ENCODE measurements at places on chromosomes 13 and 19.
A peak's percentile ranks its signal among the peaks of the same experiment; 100 is the strongest.

DNA sequence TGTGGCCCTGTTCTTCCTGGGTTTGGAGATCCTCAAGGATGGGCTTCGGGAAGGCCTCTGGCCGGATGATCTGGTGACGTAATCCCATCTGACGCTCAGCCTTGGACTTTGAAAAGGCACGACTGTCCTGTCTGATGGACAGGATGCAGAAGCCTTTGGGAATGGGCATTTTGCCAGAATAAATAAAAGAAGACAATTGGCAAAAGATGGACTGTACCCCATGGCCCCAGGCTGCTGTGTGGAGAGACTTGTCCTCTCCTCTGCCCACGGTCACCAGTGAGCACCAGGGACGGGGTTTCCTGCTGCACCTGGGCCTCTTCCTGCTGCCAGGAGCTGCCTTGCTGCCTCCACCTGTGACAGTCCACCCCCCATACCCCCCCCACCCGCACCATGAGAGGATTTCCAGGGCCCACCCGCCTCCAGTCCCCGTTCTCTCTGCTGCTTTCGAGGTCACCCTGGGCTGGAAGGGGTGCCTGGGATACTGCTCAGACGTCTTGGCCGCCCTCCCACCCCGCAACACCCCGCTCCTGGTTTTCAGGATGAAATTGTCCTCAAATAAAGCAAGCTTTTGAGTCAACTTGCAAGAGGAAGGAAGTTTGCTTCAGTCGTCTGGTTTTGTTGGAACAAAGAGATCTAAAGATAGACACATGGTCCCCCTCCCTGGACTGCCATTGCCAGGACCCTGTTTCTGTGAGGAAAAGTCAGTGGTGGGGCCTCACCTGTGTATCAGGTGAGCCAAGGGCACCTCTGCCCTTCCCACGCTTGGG lies 40.9 kb downstream of the MCF2L start:
- DNase-seq, result no peak

DNA sequence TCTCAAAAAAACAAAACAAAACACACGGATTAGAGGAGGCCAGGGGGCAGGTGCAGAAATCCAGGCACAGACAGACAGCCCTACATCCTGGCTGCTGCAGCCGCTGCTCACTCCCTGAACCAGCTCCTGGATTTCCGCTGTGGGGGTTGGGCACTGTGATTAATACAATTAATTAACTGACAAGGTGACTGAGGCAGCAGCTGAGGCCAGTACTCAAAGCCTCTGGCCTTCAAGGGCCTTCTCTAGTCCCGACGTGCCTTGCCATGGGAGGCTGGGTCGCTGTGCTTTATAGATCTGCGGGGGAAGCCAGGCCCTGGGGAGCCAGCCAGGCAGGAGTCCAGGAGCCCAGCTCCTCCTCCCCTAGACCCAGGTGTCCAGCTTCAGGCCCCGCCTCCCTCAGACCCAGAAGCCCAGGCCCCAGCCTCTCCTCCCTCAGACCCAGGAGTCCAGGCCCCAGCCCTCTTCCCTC lies 4.6 kb downstream of the NECTIN2 start:
- DNase-seq, result no peak

DNA sequence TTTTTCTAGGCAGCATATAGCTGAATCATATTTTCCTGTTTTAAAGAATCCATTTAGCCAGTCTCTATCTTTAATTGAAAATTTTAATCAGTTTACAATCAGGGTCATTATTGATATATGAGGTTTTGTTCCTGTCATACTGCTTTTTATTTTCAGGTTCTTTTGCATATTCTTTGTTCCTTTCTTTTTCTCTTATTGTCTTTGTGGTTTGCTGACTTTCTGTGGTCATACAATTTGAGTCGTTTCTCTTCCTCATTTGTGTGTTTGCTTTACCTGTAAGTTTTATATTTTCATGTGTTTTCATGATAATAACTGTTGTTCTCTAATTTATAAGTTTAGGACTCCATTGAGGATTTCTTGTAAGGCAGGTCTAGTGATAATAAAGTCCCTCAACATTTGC lies 812.6 kb downstream of the DACH1 start:
- DNase-seq, result no peak

GRCh38 chr19:32997716-32998355 lies 25.8 kb downstream of the FAAP24 start:
- DNase-seq, result no peak

DNA sequence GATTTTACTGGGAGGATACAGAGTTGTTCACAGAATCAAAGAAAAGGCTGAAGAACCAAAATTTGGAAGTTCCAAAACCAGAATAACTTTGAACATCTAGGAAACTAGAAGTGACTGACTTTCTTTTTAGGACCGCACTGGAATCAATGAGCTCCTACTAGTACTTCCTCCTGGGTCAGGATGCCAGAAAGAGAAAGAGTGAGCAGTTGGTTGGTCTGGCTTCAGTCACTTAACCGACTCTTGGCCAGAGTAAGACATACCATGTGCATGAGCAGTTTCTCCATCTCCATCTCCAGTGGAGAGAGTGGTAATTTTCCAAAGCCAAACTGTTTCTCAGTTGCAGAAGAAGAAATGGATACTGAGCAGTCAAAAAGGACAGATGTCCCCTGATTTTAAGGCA lies 27.1 kb upstream of the MTUS2 start:
- no peak for DNase-seq

- no peak for DNase-seq
These were observed 5.1 kb downstream of the USE1 start for GRCh38 chr19:17220207-17220758.

DNA sequence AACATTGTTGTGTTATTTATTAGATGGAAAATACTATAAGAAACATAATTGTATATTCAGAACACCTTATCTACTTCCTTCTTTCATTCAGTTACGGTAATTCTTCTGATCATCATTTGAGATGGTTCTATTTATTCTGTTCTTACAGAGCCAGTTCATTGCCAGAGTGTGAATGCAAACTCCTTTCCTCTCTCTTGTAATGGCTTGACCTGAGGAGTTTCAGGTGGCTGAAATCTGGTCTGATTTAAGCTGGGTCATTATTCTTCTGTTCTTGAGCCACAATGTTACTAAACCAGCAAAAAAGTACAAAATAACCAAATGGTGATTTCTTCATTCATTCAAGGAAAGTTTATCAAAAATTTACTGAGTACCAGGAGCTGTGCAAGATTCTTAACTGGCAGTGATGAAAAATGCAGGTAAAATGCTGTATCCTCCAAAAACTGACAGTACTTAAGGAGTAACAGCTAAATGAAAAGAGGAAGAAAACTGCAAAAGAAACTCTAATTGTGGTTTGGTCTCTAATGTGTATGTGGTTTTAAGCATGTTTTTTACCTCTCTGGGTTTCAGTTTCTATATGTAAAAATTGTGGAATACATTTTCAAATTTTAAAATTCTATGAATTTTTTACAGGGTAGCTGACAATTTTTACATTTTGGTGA lies 182.4 kb upstream of the UFM1 start:
- no peak for DNase-seq

DNA sequence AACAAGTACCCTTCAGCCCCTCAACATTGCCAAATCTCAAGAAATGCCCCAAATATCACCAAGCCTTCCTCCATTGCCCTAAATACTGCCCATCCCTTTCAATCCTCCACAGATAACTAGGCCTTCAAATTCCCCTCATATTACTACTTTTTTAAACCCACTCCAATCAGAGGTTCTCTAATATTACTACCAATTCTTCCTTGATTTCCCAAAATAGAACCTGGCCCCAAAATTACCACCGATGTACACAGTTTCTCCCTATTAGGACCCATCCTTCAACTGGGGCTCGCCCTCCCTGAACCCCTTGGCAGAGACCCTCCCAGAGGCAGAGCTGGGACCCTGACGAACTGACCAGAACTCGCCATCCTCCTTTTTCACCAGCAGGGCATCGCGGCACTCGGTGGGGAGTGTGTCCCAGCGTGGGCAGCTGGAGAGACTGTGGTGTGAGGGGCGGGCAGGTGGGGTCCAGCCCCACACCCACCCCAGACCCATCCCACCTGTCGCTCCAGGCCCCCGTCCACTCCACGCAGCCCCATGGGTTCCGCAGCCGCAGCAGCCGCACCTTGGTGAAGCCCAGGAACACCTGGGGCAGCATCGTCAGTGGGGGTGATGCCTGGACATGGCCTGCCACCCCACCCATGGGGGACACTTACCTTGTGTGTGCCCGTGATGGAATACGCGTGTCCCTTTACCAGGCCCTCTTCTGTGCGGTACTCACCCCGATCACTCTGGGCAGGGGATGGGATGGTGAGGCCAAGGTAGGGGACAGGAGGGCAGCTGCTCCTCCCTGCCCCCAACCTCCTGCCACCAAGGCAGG lies 6.1 kb downstream of the CAPN12 start:
- DNase-seq, result no peak

DNA sequence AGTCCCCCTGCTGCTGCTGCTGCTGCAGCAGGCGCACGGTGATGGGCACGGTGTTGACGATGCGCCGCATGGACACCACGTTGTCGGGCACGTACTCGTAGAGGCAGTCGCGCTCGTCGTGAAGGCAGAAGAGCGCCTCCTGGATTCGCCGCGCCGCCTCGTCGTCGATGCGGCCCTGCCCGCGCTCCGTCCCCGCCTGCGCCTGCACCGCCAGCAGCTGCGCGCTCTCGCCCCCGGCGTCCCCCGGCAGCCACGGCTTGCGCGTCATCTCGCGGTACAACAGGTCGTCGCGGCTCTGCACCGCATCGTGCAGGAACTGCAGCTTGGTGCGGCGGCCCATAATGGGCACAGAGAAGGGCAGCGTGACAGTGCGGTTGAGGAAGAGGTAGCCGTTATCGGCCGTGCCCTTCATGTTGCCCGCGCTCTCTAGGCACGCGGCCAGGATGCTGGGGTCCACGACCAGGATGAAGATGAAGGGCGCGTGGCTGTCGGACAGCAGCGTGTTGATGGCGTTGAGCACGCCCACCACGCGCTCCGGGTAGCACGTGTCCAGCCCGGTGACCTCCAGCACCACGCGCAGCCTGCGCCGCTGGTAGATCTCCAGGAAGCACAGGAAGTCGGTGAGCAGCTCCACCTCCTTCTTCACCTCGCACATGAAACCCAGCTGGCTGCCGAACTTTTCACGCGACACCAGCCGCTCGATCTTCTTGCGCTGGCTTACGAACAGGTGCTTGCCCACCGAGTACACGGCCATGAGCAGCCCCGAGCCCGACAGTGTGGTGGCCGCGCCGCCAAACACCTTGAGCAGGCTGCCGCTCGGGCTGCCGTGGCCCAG lies 8.1 kb downstream of the NKPD1 start:
- no peak for DNase-seq

DNA sequence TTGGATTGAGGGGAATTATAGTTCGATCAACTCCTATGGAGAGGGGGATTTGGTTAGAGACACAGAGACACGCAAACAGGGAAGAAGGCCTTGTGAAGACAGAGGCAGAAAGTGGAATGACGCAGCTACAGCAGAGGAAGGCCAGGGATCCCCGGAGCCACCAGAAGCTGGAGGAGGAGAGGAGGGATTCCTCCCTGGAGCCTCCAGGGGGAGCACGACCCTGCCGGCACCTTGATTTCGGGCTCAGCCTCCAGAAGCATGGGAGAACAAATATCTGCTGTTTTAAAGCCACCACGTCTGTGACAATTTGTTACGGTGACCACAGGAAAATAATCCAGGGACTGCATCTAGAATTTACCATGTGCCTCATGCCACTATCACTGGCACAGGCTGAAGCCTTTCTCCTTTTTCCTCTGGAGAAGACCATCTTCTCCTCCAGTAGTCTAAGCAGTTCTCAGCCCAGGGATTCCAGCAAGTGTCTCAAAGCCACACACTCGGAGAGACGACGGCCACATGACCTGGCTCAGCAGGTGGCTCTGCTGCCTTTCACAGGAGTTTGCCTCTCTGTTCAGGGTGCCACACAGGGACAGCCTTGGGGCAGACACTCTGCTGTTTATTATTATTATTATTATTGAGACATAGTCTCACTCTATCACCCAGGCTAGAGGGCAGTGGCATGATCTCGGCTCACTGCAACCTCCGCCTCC lies 39.9 kb upstream of the CCNE1 start:
- DNase-seq, result peak; percentile 41

- DNase-seq, result no peak
These were observed 80.2 kb downstream of the ZAR1L start for GRCh38 chr13:32234914-32235313.

DNA sequence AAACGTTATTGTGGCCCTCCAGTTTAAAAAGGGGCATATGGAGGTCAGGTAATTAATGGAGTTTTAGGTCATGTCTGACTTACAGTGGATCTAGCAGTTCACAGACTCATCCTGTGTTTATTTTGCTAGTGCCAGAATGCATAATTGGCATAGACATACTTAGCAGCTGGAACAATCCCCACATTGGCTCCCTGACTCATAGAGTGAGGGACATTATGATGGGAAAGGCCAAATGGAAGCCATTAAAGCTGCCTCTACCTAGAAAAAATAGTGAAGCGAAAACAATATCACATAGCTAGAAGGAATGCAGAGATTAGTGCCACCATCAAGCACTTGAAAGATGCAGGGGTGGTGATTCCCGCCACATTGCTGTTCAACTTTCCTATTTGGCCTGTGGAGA lies 610.7 kb downstream of the SLITRK5 start:
- DNase-seq, result peak; percentile 25

- no peak for DNase-seq
These were observed 7.8 kb upstream of the OLFM4 start for GRCh38 chr13:53020764-53021335.

DNA sequence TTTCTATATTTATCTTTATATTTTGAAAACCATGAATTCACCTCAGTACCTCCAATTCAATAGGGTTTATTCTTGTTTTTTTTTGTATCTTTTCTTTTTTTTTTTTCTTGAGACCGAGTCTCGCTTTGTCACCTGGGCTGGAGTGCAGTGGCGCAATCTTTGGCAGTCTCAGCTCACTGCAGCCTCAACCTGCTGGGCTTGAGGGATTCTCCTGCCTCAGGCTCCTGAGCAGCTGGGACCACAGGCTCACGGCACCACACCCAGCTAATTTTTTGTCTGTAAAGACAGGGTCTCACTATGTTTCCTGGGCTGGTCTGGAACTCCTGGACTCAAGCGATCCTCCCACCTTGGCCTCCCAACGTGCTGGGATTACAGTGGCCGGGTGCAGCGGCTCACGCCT lies 23.1 kb upstream of the EVI5L start:
- no peak for DNase-seq

DNA sequence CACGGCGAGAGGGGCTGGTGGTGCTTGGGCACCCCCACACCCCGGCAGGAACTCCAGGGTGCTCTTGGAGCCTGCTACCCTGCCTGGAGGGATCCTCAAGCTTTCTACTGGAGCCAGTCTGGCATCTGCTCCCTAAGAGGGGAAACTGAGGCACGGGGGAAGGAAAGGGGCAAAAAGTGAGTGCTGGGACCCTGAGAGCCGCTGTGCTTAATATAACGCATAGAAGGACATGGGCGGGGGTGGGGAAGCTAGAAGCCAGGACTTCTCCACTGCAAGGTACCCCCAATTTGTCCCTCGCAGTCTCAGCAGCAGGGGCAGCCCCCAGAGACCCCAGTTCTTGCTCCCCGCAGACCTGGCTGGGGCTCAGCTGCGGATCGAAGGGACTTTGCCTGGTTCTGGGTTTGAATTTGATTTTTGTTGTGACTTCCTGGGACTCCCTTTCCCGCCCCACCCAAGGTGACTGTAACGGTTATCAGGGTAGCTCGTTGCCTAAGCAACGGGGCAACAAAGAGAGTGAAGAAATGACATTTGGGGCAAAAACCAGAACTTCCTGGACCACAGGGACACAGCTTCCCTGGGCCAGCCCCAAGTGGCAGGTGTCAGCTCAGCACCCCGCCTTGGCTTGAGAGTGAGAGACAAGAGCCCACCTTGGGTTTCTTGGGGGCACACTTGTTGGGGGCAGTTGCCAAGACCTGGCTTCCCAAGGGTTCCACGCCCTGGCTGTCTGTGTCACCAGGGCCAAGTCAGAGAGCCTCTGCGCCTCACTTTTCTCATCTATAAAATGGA lies 638 bp downstream of the ADGRE5 start:
- DNase-seq, result no peak
